Motor neuron (in vitro differentiated cells): ENCODE measurements at places on chromosomes 12 and 14. TPM values are rescaled to one million over a fixed set of nuclear protein-coding genes. Genes with fewer than 3 reads are reported as not detected.

The BEGAIN gene
- total RNA-seq: 2.2 and 4.1 TPM in 2 replicates

DNA sequence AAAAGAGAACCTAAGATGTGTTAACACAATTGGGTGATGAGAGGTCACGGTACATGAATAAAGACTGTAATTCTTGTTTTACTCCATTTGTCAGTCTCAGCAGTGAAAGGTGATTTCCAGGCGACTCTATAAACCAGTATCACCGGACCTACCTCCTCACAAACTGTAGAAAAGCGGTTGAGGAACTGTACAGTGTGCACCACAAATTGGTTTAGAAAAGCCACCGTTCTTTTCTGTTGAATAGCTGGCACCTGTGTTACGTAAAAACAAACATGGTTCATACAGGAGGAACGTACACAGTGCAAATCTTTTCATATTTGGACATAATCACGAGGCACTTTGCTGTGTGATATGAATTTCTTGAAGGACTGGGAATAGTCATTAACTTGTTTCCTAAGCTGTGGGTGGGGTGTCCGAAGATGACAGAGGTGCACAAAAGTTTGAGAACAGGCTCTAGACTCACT lies 663 bp downstream of the WASHC3 start:
- no peak for ATAC-seq

- no peak for ATAC-seq
These were observed 28.3 kb downstream of the PITPNM2 start for GRCh38 chr12:123122626-123123025.

- no peak for ATAC-seq
These were observed 140.9 kb downstream of the GALC start for GRCh38 chr14:87852107-87852506.

The GLI1 gene
- total RNA-seq: 8.3 and 10.0 TPM in 2 replicates

The KLRG1 gene
- 7.3 and 7.5 TPM in 2 replicates for total RNA-seq

The TBX3 gene
- total RNA-seq: 0.11 and 0.63 TPM in 2 replicates

The FAM181A gene
- 28.2 and 29.9 TPM in 2 replicates for total RNA-seq

The IL31 gene
- not detected in 2 replicates for total RNA-seq

DNA sequence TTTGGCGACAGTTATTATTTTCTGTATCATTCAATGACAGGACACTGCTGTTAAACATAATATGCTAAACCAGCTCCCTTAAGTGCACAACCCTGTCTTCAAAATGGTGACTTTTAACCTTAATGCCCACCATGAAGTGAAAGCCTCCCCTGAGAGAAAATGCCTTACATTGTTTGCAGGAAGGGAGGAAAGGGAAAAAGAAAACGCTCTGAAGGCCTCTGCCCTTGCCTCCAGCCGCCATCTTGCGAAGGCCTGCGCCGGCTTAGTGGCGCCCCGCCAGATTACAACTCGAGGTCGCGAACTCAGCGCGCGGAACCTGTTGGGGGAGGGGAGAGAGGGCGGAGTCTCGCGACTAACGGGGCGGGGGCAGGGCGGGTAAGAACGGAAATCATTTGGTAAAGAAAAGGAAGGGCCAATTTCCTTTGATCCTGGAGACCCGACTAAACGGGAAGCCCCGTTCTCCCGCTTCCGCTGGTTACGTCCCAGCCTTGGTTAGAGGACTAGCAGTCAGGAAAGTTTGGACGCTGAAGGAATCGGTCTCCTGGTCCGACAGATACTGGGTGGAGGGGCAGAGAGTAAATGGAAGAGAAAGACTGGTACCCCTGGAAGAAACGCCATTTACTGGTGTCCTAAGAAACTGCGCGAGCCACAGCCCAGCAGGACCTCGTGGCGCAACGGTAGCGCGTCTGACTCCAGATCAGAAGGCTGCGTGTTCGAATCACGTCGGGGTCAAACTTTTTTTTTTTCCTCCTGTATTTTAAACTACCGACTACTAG lies 11.6 kb upstream of the TMPO start:
- ATAC-seq: peak; percentile 87

The PLEKHG7 gene
- 0.05 and 0.26 TPM in 2 replicates for total RNA-seq

DNA sequence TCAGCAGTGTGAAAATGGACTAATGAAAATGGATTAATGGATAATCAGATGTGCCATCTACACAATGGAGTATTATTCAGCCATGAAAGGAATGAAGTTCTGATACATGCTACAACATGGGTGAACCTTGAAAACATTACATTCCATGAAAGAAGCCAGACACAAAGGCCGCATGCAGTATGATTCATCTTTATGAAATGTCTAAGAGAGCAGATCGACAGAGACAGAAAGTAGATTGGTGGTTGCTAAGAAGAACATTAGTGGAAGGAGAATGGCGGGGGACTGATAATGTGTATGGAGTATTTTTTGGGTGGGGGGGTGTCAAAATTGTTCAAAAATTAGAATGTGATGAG lies 47.3 kb downstream of the PRKAB1 start:
- no peak for ATAC-seq

DNA sequence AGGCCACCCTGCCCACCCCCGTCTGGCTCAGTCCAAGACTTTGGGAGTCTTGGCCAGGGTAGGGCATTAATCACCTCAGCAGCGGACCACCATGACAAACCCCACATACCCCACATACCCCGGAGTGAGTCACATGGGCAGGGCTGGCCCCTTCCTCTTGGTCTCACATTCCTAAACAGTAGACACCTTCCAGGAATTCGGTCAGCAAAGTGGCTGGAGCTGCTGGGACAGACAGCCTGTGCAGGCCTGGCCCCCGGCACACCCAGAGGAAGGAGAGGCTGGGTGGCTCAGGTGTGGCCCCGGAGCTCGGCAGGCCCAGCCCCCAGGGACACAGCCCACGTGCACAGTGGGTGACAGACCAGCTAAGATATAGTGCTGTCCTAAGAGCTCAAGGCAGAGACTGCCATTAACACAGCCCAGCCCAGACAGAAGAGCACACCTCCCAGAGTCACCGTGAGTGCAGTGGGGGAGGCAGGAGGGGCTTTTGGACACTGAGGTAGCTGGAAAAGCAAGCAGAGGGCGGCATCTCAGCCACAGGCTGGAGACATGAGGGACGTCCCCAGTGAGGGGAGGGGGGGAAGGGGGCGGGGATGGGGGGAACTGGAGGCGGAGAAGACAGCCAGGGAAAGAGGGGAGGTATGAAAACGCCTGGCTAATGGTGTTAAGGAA lies 24.0 kb downstream of the CCDC85C start:
- peak; percentile 22 for ATAC-seq

The CCDC85C gene
- total RNA-seq: 2.0 TPM in 2 replicates

The MYF6 gene
- total RNA-seq: 0.18 TPM in 1 of 2 replicates, not detected in the other

- no peak for ATAC-seq
These were observed 91.3 kb downstream of the RPS29 start for GRCh38 chr14:49494836-49495235.

- peak; percentile 82 for ATAC-seq
These were observed 91.1 kb downstream of the IRF2BPL start for GRCh38 chr14:76937181-76938091.

GRCh38 chr12:69415471-69416275 lies 54.5 kb upstream of the FRS2 start:
- ATAC-seq: peak; percentile 54

DNA sequence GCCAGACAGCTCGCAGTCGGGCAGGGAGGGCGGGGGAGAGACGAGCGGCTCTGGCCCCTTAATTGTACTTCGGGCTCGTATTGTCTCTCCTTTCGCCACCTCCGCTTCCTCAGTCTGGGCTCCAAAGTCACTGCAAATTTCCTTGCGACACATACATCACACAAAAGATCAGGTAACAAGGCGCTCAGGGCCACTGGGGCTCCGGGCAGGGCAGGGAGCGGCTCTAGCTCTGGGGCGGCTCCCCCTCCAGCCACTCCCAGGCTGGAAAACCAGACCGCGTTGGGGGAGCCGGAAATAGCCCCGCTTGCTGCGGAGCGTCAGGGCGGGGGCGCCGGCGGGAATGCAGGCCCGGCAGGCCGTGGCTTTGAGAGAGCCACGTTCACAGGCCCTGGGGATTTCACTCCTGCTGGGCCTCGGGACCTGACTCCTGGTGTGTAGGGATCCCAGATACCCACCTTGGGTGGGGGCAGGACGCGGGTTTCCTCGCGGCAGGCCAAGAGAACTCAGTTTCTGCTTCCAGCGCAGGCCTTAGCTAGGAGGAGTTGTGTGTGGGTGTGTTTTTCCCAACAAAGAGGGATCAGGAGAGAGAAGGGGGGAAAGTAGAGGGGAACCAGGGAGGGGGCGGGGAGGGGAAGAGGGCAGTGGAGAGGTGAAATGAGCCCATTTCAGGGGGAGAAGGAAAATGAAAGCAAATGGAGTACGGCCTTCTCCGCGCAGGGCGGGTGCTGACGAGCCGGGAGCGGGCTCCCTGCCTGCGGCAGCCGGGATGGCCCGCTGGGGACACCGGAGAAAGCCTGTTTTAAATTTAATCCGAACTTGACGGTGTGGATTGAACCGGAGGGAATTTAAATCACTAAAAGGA lies 4.4 kb upstream of the HOXC9 start:
- ATAC-seq: peak; percentile 18

- ATAC-seq: no peak
These were observed 15.4 kb downstream of the BEGAIN start for GRCh38 chr14:100571837-100572236.

The MSRB3 gene
- total RNA-seq: 3.8 and 5.1 TPM in 2 replicates

The FERMT2 gene
- total RNA-seq: 29.0 and 29.3 TPM in 2 replicates

GRCh38 chr12:91846466-91847055 lies 299.1 kb downstream of the BTG1 start:
- no peak for ATAC-seq

- no peak for ATAC-seq
These were observed 89.8 kb downstream of the ZFP36L1 start for GRCh38 chr14:68703093-68703492.

DNA sequence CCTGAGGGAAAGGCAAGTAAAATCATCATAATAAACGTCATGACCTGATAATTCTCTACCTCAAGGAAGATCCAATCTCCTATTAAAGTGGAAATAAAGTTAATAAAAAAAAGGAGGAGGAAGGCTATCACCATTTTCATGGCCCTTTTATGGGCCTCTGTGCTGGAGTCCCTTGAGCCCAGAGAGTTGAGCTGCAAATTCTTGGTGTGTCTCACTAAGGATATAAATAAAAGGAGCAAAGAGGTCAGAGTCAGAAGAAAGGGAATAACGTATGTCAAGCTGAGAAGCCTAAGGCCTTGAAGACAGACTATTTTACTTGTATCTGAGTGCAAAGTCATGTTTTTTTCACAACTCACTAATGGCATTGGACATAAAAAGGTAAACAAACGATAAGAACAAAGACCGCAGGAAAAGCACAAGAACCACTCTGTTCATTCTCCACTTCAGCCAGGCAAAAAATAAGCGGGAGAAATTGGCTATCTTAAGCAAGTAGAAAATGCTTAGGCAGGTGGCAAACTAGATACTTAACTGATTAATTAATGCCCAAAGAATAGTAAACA lies 12.0 kb upstream of the SMIM10L1 start:
- no peak for ATAC-seq

- no peak for ATAC-seq
These were observed 427.5 kb downstream of the SNAPC1 start for GRCh38 chr14:62189698-62190097.

The LARP4 gene
- 17.4 and 20.8 TPM in 2 replicates for total RNA-seq

- no peak for ATAC-seq
These were observed 56.1 kb upstream of the FBRSL1 start for GRCh38 chr12:132433641-132434395.

The SDR9C7 gene
- total RNA-seq: 0.22 and 0.38 TPM in 2 replicates

GRCh38 chr12:69527506-69528272 lies 57.5 kb downstream of the FRS2 start:
- no peak for ATAC-seq

DNA sequence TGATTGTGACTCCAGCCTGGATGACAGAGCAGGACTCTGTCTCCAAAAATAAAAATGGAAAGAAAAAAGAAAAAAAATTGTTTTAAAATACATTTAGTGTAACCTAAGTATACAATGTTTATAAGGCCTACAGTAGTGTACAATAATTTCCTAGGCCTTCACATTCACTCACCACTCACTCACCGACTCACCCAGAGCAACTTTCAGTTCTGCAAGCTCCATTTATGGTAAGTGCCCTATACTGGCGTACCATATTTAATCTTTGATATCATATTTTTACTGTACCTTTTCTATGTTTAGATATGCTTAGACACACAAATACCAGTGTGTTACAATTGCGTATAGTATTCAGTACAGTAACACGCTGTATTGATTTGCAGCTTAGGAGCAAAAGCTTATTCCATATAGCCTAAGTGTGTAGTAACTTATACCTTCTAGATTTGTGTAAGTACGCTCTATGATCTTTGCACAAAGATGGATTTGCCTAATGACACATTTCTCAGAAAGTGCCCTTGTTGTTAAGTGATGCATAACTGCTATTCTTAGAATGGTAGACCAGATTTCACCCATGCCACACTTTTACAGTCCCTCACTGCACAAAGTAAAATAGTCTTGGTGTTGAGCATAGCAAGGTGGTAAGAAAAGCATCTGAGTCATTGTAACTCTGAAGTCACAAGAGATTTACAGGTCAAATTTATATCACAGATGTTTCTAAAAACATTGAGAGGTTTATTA lies 151.9 kb downstream of the LRRK2 start:
- ATAC-seq: no peak

GRCh38 chr14:75109877-75110276 lies 17.0 kb downstream of the NEK9 start:
- peak; percentile 63 for ATAC-seq

The CCDC91 gene
- total RNA-seq: 31.5 and 34.0 TPM in 2 replicates

GRCh38 chr14:76486251-76486743 lies 110.4 kb downstream of the ESRRB start:
- peak; percentile 91 for ATAC-seq

DNA sequence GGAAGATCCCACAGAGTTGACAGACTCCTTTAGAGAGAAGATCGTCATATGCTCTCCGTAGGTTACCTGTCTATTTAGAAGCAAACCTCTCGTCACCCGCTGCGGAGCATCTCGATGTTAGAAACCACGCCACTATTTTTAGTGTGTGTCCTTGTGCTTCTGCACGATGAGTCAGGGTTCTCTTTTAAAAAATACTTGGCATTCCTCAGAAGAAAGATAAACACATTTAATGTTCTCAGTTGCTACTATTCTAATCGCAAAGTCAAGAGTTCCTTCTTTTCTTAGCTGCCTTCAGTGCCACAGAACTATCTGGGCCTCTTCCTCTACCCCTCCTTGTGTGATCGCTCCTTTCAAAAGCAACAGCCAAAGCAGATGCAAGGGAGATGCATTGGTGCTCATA lies 192.4 kb downstream of the PELI2 start:
- ATAC-seq: no peak

- ATAC-seq: no peak
These were observed 21.3 kb downstream of the RPH3A start for GRCh38 chr12:112812600-112813406.

GRCh38 chr14:58455593-58456265 lies 28.2 kb downstream of the KIAA0586 start:
- no peak for ATAC-seq

DNA sequence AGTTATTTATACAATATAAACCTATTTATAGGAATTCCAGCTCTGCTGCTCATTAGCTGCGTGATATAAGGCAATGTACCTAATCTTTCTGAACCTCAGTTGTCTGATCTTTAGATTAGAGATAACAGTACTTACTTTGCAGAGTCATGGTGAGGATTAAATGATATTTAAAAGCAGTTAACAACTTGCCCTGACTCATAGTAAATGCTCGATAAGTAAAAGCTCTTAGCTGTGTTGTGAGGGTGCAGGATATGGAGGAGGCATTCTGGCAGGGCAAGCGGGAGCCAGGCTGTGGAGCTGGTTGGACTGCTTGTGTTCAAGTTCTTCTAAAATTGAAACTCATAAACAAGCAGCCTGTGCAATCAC lies 140.0 kb upstream of the PRICKLE1 start:
- no peak for ATAC-seq

The TAS2R19 gene
- total RNA-seq: 4.8 and 7.4 TPM in 2 replicates

- ATAC-seq: no peak
These were observed 13.6 kb upstream of the TEX22 start for GRCh38 chr14:105384605-105385321.

GRCh38 chr12:56720731-56721151 lies 4.4 kb downstream of the NACA start:
- no peak for ATAC-seq

The SLC41A2 gene
- total RNA-seq: 35.6 and 45.1 TPM in 2 replicates
